ENCODE measurements at places on chromosomes 2 and 18.
A peak's percentile ranks its signal among the peaks of the same experiment; 100 is the strongest.

DNA sequence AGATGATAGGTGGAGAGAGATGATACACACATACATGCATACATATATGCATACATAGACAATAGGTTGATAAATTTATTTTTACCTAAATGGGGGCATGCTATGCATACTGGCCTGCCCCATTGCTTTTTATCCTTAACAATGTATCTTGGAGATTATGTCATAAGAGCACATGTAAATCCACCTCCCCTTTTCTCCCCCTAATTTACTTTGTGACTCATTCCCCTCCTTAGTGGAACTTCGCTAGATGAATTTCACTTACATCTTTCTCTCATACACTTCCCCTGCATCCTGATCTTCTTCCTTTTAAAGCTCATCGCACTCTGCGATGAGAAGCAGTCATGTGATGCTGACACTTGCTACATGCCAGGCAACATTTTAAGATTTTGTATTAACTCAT is 223.6 kb downstream of the C1D start:
- DNase-seq, result no peak

- no peak for DNase-seq
Observed at GRCh38 chr2:46298522-46299353, 1.5 kb downstream of the EPAS1 start.

- no peak for DNase-seq
Observed at GRCh38 chr2:17892770-17893534, 14.5 kb downstream of the KCNS3 start.

GRCh38 chr2:44562737-44563136 is 201.0 kb downstream of the CAMKMT start:
- DNase-seq, result no peak

- no peak for DNase-seq
Observed at GRCh38 chr2:113084249-113085000, 16.7 kb downstream of the IL1F10 start.

DNA sequence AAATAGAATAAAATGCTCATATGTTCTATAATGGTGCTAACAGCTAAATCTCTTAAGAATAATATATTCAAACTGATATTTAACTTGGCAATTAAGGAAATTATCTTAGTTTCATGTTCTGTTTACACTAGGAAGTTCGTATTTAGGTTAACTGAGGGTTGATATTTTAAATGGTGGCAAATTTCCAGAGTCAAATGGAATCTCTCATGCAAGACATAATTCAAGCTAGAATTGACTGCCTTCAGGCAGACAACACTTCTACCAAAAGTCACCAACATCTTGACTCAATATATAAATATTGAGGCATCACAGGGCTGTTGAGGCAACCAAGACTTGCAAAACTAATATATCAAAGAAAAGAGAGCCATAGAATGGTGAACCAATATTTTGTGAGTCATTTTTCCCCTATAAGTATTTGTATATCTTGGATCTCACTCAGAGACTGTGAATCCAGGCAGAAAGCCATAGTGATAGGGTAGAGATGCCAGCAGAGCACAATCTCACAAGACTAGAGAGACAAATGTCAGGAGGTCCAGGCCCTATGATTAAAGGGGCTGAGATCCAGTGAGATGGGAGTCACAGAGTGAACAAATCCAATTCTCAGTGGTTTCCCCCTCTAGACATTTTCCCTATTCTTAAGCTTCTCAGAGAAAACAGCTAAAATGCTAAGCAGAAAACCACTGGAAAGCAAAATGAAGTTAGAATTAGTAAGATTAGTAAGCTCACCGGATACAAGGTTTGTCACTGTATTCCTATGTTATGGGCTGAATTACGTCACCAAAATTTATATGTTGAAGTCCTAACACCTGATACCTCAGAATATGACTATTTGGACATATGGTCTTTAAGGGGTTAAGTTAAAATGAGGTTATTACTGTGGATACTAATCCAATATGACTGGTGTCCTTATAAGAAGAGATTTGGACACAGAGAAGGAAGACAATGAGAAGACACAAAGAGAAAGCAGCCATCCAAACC is 358.2 kb upstream of the UBE2E3 start:
- no peak for DNase-seq

- no peak for DNase-seq
Observed at GRCh38 chr2:1055014-1055595, 104.5 kb downstream of the SNTG2 start.

- DNase-seq, result no peak
Observed at GRCh38 chr2:41933046-41933420, 114.8 kb upstream of the PKDCC start.

DNA sequence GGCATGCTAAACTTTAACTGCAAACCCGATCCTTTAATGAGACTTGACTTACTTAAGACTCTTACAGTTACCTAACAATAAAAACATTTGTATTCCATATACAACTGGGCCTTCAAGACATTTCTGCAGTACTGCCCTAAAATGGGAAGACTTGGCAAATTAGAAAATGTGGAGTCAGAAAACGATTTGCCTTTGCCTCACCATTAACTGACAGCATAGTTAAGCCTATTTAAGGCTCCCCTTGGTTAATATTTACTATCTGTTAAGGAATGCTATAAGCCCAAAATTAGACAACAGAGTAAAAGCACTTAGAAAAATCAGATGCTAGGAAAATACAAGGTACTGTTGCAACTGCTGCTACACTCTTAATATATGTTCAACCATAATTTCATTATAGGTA is 18.7 kb downstream of the TYW5 start:
- DNase-seq, result no peak

GRCh38 chr18:59994357-59994756 is 94.6 kb downstream of the PMAIP1 start:
- DNase-seq, result no peak

GRCh38 chr2:148259674-148260073 is 238.8 kb downstream of the MBD5 start:
- no peak for DNase-seq

DNA sequence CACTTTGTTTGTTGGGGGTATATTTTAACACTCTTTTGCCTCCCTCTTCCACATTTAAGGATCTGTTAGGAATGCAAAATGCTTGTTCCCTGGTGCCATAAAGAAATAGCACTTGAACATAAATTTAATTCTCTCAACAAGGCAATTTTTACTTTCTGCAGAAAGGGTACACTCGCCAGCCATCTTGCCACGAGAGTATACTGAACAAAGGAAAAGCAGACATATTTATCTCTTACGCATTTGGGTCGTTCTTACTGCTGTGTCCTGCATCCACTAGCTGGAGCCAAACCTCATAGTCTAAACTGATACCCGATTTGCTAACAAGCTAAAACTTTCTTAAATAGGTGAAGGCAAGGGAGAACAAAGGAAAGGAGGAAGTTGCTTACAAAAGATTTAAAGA is 129.5 kb downstream of the B3GNT2 start:
- DNase-seq, result no peak

DNA sequence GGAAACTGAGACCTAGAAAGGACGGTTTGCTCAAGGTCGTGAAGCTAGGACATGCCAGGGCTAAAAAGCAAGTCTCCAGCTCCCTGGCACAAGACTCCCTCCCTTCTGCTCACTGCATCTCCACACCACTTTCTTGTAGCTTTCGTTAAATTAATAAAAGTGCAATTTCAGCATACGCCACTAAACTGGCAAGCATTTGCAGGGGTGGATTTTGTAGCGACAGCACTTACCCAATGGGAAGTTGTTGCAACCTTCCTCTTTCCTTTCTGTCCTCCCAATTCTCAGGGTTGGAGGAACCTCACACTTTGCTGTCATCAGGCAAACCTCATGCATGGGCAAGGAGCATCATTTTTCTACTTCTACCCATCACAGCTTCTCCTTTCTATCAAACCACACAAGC is 7.4 kb upstream of the RHOB start:
- no peak for DNase-seq

DNA sequence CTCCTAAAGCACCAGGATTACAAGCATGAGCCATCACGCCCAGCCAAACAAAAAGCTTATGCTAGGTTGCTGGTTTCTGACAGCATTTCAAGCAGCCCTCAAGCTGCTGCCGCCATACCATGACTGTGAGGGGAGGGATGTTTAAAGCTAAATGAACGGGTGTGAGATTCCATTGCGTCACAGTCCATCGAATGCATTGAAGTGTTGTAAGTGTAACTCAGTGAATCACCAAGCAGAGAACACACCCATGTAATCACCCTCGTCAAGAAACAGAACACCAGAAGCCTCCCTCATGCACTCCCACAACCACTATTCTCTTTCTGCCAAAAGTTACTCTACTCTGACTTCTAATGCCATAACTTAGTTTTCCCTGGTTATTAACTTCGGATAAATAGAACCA is 32.8 kb upstream of the MC5R start:
- DNase-seq, result no peak

- no peak for DNase-seq
Observed at GRCh38 chr2:141805302-141805701, 325.5 kb downstream of the LRP1B start.

DNA sequence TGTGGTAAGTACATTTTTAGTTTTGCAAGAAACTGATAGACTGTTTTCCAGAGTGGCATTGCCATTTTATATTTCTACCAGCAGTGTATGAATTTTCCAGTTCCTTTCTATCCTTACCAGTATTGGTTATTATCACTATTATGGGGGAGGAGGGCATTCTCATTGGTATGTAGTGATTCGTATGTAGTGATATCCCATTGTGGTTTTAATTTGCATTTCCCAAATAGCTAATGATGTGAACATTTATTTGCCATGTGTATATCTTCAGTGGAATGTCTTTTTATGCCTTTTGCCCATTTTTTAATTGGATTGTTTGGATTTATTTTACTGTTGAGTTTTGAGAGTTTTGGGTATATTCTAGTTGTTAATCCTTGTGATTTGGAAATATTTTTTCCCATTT is 16.9 kb downstream of the EIF5B start:
- DNase-seq, result no peak

DNA sequence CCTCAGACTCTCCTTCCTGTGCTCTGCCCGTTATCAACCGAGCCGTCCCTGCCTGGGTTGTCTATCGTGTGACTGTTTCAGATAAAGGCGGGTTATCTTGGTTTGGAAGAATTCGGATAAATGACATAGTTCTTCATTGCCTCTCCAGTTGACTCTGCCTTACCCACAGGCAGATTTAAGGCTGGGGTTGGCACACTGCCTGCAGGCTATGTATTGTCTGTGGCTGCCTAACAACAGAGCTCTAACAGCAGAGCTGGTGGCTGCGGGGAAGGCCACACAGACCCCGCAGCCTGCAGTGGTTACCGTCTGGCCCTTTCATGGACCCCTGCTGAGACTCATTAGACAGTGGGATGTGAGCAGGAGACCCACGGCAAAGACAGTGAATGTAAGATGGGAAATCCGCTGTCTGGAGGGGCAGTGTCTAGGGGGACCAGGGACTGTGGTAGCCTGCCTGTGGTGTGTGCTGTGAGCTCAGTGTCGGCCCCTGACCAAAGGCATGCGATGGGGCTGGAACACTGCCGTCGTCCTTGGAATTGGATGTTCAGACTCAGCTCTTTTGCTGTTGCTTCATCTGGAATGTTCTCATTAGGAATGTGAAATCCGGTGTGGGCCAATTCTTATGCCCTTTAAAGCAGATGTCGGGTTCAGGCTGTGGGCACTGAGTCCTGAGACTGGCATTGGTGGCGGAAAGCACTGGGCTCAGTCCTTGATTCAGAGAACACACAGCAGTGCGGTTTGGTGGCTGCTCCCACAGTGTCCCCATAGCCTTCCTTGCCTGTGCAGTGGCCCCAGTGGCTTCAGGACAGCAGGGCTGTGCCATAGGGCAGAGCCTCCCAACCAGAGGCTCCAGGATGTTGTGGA is 44.5 kb downstream of the SH3RF3 start:
- no peak for DNase-seq

DNA sequence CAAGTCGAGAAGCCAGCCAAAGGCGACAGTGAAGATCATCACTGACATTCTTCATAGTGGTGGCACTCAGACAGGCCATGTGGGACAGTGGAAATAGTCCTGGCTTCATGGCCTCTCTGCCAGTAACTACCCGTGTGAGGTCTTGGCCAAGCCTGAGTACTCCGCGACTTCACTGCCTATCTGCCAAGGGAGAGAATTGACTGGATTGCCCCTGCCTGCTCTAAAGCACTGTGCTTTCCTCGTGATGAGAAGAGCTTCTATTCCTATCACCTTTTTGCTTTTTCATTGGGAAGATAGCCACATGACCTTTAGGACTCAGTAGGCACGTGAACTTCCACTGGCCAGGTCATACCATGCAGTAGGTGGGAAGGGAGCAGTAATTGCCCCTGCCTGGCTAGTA is 239.3 kb downstream of the HAUS1 start:
- no peak for DNase-seq

DNA sequence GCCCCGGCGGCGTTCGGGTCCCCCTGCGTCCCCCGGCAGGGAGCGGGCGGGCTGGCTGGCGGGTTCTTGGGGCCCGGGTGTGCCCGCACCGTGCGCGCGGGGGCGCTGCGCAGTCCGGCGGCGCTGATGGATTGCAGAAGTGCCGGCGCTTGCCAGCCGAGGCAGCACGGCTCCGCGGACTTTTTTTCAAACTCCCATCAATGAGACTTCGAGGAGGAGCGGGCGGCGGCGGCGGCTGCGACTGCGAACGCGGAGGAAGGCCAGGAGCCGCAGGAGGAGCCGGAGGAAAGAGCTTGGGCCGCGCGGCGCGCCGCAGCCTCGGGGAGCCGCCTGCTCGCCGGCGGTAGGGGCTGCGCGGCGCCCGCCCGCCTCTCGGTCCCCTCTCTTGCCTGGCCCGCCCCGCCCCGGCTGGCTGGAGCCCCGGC is at the start of gene GLI2:
GLI2 (plus strand) TSS at position 123 of the 425 bp plus-strand sequence. CDS start 61,453 bp downstream, outside the sequence.
- peak; percentile 8 for DNase-seq
